ENCODE measurements at places on chromosomes 13 and 19.

- DNase-seq: no peak
Observed at GRCh38 chr13:22053053-22053452, 382.2 kb downstream of the FGF9 start.

DNA sequence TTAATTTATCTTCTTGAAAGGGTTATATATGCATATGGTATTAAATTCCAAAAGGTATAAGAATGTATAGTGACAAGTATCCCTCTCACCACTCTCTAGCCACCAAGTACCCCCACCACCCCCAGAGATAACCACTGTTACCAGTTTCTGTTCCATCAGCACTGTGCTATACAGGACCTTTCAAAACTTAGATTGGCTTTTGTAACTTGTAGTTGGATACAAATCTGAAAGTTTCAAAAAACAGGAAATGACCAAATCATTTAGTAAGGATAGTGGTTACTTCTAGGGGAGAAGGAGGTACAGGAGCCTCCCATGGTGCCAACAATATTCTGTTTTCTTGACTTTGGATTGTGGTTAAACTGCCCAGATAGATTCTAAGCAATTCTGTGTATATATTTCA lies 56.7 kb downstream of the AKAP11 start:
- no peak for DNase-seq

DNA sequence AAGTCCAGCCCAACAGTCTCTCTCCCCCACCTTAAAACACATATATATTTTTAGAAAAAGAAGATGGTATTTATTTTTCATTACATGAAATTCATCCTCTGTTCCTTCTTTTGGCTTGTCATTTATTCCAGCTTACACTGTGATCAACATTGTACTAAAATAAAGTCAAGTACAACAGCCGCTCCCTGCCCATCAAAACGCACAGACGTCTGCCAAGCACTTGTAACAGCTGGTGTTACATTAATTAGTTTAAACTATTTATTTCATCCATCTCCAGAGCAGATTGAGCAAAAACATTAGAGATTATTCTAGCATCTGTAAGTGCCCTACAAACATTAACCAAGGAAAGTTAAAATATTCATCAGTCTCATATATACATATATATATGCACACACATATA lies 350.5 kb downstream of the DACH1 start:
- no peak for DNase-seq

- no peak for DNase-seq
Observed at GRCh38 chr19:10135551-10136334, 16.0 kb upstream of the EIF3G start.

- DNase-seq: no peak
Observed at GRCh38 chr19:18587561-18587960, 1.0 kb upstream of the REX1BD start.

- no peak for DNase-seq
Observed at GRCh38 chr19:34500656-34501120, 19.1 kb downstream of the WTIP start.

GRCh38 chr13:31591642-31592233 lies 147.6 kb upstream of the RXFP2 start:
- DNase-seq: no peak

GRCh38 chr13:80276371-80277289 lies 64.3 kb downstream of the SPRY2 start:
- DNase-seq: no peak

DNA sequence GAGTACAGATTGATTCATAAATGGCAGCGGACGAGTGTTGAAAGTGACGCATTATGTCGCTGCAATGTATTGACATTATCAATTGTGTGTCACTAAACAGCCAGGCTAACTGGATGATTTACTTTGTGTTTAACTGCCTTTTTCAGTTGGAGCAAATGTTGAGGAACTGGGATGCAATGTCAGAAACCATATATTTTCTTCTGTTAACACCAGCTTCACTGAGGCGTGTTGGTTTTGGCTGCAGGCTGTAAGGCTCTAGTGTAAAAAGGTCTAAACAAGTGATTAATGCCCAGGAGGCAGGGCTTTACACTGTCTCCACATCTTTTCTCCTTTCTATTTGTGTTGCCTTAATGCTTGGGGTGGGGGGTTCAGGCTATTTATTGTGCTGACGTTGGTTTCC lies 80.1 kb downstream of the GGACT start:
- DNase-seq: no peak

- no peak for DNase-seq
Observed at GRCh38 chr13:113509989-113510388, 19.5 kb upstream of the DCUN1D2 start.
